Midbrain (tissue), 1 donor: ENCODE measurements at places on chromosomes 12 and 14.

- DNase-seq = no peak
Observed at GRCh38 chr14:84465880-84466279, 1064.1 kb upstream of the FLRT2 start.

DNA sequence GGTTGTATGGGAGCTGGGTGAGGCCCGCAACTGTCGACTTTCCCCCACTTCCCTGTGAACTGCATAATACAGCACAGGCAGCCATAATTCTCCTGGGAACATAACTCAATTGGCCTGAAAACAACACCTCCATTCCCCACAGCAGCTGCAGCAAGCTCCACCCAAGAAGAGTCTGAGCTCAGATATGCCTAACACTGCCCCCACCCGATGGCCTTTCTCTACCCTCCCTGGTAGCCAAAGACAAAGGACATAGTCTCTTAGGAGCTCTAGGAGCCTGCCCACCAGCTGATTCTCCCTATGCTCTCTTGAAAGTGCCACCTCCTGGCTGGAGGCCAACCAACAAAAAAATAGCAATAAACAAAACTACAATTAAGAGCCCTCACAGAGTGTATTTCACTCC is 542.7 kb upstream of the LMO3 start:
- DNase-seq = no peak

DNA sequence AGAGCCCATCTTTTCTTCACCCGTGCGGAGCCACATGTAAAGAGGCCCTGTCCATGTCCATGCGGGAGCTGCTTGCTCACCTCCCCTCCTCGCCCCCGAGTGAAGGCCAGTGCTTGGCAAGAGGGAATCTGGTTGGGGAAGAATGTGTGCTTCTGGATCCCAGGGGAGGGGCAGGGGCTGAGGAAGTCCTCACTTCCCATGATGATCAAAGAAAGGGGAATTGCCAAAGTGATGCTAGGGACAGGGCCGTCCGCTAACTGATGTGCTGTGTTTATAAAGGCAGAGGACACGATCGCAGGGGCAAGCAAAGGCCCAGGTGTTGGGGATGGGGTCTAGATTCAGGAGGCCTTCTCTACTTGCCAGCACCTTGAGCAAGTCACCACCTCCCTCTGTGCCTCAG is 137.4 kb upstream of the PRMT8 start:
- DNase-seq = no peak

DNA sequence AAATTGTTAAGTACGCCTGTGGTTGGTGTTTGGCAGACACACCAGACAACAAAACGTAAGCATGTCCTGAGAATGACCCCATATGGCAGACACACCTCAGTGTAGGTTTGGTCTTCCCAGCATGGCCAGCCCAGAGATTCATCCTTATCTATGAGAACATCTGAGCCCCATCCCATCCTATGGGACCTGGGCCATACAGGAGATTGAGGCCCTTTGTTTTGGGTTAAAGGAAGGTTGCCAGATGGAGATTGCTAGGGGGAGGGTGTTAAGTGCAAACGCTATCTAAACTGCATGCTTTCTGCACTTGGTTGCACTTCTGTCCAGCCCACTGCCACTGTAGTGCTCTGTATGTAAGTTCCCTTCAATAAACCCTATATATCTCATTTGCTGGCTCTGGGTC is 4.1 kb upstream of the PCNX4 start:
- no peak for DNase-seq

GRCh38 chr12:8899830-8900229 is 14.5 kb upstream of the PHC1 start:
- DNase-seq = no peak

GRCh38 chr12:107468182-107468581 is 217.4 kb upstream of the PWP1 start:
- peak; percentile 18 for DNase-seq

- no peak for DNase-seq
Observed at GRCh38 chr12:62772416-62772955, 162.5 kb downstream of the PPM1H start.

GRCh38 chr12:132570635-132571034 is 39.7 kb downstream of the LRCOL1 start:
- DNase-seq = no peak

- no peak for DNase-seq
Observed at GRCh38 chr14:49982501-49982951, 89.6 kb downstream of the ARF6 start.

DNA sequence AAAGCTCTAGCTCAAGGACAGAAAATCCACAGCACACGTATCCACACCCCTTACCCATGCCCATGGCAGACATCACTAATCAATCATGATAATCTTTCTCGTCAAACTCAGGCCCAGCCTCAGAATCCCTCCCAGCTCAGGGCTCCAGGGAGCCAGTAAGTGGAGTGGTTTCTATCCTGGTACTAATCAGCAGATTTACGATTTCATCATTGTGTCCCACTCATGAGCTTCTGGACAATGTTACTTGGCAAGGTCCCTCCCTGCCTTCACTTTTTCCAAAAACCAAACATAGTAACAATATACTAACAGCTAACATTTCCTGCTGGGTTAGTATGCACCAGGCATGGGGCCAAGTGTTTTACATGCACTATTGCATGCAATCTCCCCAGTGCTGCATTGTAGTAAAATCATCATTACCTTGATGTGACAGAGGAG is 45.8 kb upstream of the NCOR2 start:
- DNase-seq = no peak

DNA sequence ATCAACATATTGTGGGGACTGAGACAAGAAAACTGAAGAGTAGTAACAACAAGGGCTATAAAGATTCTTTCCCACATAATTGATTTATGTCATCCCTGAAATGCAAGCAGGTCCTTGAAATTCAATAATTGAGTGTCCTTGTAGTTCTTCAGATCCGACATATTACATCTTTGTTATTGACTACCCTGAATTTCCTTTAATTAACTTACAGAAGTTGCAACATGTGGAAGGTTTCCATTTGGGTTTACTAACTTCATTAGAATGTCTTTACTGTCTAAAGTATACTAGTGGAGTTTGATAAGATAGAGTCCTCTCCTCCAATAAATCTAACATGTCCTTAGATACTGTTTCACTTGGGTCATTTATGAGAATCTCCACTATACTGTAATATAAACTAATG is 951.8 kb downstream of the SLC6A15 start:
- no peak for DNase-seq

DNA sequence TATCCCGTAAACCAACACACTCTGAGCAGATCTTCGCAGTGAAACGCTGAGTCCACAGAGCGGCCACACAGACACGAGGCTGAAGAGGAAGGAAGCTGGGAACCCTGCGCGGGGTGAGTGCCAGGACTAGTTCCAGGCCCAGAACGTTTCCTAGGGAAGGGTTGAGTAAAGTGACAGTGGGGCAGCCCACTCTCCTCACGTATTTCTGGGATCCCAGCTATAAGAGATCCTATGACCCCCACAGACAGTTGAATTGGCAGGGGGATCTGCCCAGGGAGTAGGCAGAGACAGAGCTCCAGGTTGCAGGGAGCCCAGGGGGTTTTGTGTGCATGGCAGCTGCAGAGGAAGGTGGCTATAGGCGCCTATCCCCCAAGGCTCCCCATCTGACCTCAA is 51.1 kb downstream of the GTF2A1 start:
- DNase-seq = peak; percentile 69

DNA sequence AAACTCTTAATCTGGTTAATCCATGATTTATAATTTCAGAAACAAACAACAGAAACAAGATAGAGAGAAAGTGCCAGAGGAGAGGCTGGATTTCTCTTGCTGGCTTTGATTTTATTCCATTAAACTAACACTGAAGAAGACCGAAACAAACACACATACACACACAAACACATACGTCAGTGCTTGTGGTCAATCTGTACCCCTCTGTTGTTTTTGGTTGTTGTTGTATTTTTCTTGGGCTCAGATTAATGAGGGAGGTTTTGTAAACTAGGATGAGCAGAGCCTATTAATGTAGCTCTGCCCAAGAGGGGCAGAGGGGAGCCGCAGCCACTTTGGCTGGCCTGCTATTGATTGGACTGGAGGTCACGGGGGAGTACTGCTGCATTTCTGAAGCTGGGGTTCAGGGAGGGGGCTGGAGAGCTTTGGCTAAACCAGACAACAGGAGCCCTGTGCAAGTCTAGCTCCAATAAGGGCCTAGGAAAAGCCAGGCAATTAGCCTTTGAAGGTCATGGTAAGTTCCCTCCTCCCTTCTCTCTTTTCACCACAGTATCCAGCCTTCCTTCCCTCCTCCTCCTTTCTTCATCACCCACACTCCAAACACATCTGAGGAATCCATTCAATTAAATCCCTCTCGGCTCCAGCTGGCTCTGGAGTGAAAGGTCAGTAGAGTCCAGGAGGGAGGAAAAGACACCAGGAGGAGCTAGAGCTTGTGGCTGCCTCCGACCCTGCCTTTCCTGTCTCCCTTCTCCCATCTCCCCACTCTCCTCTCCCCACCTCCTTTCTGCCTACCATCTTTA is 344.1 kb upstream of the LMO3 start:
- DNase-seq = no peak

DNA sequence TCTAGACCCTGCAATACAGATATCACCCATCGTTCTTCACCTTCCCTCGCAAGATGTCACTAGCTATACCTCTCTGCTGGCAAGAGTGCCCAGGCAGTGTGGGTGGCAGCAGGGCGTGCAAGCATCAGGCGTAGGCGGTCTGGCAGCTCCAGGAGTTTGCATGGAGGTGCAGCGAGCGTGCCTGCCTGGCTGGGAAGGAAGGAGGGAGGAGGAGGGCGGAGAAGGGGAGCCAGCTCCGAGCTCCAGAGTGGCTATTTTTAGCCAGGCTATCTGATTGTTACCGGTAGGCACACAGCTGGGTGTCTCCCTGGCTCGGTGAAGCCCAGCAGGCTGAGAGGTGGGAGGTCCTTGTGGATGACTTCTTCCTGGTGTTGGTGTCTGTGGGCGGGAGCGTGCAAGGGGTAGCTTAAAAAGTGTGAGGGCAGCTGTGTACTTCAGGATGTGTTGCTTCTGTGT is 6.2 kb downstream of the FOXJ2 start:
- DNase-seq = no peak

GRCh38 chr12:18151036-18151435 is 61.0 kb upstream of the RERGL start:
- no peak for DNase-seq

DNA sequence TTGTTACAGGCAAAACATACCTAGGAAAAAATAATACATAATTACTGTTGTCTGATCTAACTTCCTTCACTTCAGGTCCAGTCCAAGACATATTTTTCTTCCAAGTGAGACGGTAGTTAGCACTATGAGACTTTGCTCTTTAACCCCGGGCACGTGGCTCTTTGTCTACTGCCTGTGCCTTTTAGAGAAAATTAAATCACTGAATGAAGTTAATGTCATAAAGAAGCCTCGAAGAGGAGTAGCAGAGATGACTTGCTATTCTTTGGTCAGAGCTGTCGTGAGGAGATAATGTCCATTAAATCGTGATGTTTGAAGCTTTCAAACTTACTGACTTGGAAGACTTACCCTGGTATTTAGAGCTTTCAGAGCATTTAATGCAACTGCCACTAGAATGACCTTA is 8.7 kb downstream of the TESPA1 start:
- DNase-seq = no peak

GRCh38 chr12:87801860-87802720 is 227.1 kb downstream of the C12orf50 start:
- DNase-seq = no peak

DNA sequence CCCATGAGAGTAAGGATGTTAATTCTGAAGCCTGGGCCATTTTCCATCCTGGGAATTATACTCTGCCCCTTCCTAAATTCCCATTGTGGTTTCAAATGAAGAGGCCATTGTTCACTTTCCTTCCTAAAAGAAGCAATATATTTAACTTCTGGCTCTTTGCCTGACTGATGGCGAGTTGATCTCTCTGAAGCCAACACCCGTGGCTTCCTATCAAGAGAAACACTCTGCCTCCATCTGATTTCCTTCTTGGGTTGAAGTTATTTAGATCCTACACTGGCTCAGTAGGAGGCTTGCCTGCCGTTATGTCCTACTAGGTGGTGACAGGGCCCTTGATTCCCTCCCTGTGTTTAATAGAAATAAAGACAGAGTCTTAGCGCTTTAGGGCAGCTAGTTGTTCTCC is 97.4 kb downstream of the PRKCH start:
- no peak for DNase-seq

DNA sequence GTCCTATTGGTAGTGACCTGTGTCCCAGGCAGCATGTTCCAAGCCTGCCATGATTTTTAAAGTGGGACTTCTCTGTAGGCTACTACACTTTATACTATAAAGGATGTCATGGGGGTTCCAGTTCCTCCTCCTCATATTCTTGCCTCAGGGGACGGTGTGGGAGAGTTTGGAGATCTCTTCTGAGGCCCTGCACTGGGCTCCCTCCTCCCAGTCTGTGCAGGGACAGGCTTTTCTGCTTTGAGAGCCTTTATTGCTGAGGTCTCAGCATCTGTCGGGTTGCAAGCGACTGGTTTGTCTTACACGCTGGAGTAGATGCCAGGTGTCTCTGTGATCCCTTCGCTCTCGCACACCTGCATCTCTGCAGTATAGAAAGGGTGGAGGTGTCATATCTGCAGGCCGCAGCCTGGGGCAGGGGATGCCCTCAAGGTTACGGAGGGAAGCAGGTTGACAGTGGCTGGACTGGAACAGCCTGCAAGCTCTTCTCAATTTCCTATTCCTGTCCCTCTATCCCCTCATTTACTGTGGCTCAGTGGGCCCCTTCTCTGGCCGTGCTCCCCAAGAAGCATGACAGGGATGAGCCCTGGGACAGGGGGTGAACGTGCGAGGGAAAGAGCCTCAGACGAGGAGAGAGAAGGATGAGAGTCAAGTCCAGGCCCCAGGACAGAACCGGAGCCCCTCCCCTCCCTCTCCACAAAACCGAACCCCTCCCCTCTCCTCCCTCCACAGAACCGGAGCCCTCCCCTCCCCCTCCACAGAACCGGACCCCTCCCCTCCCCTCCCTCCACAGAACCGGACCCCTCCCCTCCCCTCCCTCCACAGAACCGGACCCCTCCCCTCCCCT is 51.3 kb downstream of the SLC6A12 start:
- DNase-seq = no peak

- no peak for DNase-seq
Observed at GRCh38 chr12:113465808-113466453, 5.7 kb downstream of the LHX5 start.

GRCh38 chr12:31645924-31646323 is 13.6 kb upstream of the ETFBKMT start:
- no peak for DNase-seq

DNA sequence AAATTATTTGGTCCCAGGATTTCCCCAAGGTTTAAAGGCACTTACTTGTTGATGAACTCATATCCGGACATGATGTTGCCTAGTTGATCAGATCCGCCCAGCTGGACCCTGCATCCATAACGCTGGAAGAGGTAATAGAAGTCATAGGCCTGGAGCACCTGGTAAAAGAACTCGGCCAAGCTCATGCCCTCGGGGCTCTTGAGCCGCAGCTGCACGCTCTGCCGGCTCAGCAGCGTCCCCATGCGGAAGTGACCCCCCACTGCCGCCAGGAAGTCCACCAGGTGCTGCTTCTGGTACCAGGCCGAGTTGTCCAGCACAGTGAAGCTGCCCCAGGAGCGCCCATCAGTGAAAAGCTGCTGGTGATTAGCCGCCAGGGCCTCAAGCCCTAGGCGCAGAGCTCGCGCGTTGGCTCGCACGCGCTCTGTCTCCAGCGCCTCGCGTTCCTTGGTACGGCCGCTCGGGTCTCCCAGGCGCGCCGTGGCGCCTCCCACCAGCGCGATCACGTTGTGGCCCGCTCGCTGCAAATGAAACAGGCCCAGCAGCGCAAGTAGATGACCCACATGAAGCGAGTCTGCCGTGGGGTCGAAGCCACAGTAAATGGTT is 545 bp downstream of the YARS2 start:
- DNase-seq = peak; percentile 61
